CD4-positive, alpha-beta T cell (primary cell): ENCODE measurements at places on chromosomes 4 and X. TPM values are rescaled to one million over a fixed set of nuclear protein-coding genes. Genes with fewer than 3 reads are reported as not detected.

DNA sequence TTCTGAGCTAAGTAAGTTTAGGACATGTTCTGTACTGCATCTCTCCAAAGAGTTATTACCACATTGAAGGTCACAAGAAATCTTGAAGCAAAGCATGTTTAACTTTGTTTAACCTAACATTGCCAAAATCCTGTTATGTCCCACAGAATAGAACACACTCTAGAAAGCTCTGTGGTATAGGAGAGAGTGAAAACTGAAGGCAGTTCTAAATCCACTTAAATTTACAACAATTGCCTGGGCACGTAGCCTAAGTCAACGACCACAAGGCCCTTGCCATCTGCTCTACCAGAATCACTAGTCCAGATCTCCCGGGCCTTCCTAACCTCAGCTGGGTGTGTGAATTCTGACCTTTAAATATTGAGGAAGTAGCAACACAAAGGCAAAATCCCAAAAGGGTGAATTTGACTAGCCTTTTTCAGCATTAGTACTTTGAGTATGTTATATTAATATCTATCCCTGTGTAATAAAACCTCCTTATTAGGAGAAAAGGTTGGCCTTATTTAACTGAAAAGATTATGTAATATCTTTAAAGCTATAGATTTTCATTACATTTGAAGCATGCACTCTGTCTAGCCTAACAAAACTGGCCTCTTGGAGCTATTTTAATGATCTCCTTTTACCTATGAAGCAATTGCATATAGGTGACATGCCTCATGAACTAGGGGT is 4.5 kb upstream of the MAML3 start:
- no peak overlapping the region for H3K4me3 ChIP-seq
- no peaks in the 10 kb centered on the region for H3K36me3 ChIP-seq
- no peak for DNase-seq
- no peaks in the 10 kb centered on the region for H3K27me3 ChIP-seq

Gene TRPC3
- total RNA-seq, result not detected

DNA sequence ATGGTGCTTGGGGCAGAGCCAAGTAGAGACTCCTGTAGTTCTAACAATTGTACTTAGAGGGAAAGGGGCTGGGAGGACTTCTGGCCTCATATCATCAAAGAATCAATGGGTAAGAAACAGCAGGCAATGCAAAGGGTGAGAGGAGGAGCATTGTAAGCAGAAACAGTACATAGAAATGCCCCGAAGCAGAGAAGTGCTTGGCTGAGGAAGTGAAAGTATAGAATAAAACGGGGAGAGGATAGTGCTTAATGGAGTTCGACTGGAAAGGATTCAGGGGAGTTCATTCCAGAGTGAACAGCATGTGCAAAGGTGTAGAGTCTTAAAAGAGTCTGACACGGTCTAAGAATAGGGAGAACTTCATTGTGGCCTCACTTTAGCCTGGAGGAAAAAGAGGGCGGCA is 103.0 kb downstream of the SYNPO2 start:
- H3K36me3 ChIP-seq, result no peaks in the 10 kb centered on the region
- DNase-seq, result no peak
- H3K4me1 ChIP-seq, result no peaks in the 10 kb centered on the region
- H3K27me3 ChIP-seq, result no peaks in the 10 kb centered on the region
- no peak overlapping the region for H3K4me3 ChIP-seq
- no peak overlapping the region for H3K27ac ChIP-seq

Gene YIPF7
- total RNA-seq, result not detected

GRCh38 chr4:41204400-41204978 is 9.9 kb downstream of the APBB2 start:
- H3K4me1 ChIP-seq, result no peaks in the 10 kb centered on the region
- no peak for DNase-seq
- no peaks in the 10 kb centered on the region for H3K36me3 ChIP-seq
- H3K27ac ChIP-seq, result no peak overlapping the region

DNA sequence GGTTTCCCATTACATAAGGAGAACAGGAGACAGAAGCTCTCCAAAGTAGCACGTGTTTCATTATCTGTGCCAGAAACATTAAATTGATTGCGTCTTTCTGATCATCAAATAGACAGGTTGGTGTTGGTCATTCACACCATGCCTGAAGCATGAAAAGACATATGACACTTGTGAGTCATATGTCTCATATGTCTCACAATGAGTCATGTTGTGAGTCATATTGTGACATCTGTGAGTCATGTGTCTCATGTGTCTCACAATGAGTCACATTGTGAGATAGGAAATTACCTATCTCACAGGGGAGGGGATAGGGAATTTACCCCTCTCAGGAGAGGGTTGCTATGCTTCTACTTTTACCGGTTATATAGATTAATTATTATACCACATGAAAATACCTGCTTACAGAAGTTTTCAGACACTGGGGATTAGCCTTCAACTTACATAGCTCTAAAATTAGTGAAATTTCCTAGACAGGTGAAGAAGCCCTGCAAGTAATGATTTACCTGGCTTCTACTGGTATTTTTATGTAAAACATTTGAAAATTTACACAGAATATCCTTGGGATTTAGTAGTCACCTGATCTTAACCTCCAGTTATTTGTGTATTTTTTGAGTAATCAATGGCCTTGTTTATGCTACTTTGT is 80.8 kb downstream of the NPFFR2 start:
- no peaks in the 10 kb centered on the region for H3K36me3 ChIP-seq
- no peaks in the 10 kb centered on the region for H3K27me3 ChIP-seq
- H3K4me1 ChIP-seq, result no peaks in the 10 kb centered on the region
- no peak overlapping the region for H3K4me3 ChIP-seq

DNA sequence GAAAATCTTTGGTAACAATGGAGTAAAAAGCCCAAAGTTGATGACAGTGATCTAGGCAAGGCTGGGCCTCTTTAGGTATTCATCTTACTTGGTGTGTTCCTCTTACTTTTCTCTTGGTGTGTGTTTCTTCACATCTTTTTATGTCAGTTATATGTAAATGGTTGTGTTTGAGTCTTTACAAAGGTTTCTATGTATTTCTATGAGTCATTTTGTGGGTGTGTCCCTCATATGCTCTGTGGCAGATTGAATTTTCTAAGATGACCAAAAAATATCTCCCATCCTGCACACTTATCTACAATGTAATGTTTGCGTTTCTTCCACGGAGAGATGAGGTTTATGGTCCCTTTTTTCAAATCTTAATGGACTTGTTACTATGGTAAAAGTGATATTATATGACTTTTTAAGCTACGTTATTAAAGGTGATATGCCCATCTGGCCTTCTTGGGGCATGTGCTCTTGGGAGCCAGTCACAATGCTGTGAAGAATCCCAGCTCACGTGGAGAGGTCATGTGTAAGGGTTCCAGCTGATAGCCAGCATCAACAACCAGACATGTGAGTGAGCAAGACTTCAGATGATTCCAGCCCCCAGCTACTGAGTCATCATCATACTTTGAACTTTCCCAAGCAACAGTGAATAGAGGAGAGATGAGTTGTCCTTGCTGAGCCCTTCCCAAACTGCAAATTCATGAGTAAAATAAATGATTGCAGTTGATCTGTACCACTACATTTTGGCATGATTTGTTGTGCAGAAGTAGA is 126.9 kb downstream of the CBLL2 start:
- DNase-seq, result no peak
- no peak overlapping the region for H3K4me3 ChIP-seq
- no peaks in the 10 kb centered on the region for H3K27me3 ChIP-seq
- H3K36me3 ChIP-seq, result no peaks in the 10 kb centered on the region
- no peak overlapping the region for H3K27ac ChIP-seq
- H3K4me1 ChIP-seq, result no peaks in the 10 kb centered on the region

Gene ADRA2C
- total RNA-seq, result not detected

DNA sequence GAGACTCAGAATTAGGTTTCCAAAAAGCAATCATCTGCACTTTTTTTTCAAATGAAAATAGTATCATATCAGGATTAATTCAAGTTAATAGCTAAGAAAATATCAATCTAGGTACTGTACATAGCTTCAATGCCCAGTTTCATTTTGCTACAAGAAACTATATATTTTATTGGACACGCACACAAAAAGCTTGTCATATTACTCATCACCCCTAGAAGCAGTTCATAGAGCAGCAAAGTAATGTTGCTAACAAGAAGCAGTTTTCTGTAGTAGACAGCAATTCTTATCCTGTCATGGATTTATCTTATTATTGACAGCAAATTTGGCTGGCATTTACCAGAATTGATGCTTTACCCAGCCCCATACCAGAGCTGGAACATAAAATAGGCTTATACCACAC is 52.3 kb upstream of the LSM6 start:
- H3K4me1 ChIP-seq, result no peaks in the 10 kb centered on the region
- H3K4me3 ChIP-seq, result no peak overlapping the region
- no peaks in the 10 kb centered on the region for H3K27me3 ChIP-seq
- no peaks in the 10 kb centered on the region for H3K36me3 ChIP-seq

Gene CT47A1
- total RNA-seq, result not detected

DNA sequence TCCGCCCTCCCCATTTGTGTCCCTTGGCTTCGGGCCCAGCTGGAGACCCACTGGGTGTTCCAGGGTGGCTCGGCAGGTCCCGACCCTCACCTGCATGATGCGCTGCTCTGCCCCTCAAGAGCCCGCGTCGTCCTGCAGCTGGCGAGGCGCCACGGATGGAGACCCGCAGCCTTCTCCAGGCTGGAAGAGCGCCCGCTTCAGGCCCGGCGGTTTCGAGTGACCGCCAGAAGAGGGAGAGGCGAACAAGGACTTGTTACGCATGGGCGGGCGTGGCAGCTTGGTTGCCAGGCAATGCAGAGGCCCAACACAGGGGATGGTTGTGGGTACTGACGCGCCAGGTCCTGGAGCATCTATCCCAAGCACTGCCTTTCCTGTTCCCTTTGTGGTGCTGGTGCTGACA is at the start of gene PDCL2:
Gene PDCL2, minus strand, starts transcription at position 232 of the 400 bp plus-strand sequence. Its CDS starts 136 bp downstream, at position 96.
- no peaks in the 10 kb centered on the region for H3K36me3 ChIP-seq
- H3K27ac ChIP-seq, result no peak within 1 kb of the TSS
- H3K4me3 ChIP-seq, result no peak within 1 kb of the TSS
- DNase-seq, result no peak
- no peaks in the 10 kb centered on the region for H3K4me1 ChIP-seq

- DNase-seq, result no peak
- H3K27ac ChIP-seq, result no peak overlapping the region
Observed at GRCh38 chr4:68651932-68652331, 18.5 kb downstream of the UGT2B15 start.

DNA sequence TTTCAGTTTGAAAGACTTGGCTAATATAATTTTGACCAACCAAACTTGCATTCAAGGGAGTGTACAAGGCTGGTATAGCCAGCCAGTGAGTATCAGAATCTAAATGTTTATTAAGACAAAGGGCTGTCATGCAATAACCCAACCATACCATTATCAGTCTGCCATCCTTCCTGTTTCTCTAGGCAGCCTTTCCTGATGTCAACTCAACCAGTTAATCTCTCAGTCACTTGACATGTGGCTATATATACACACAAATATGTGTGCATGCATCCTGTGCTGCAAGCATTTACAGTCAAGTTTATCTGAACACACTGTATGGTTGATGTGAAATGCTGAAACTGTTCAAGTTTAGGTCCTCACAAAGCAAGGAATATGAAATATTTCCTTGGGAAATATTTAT is 17.2 kb downstream of the BTK start:
- DNase-seq, result no peak
- H3K4me1 ChIP-seq, result no peaks in the 10 kb centered on the region
- H3K27ac ChIP-seq, result no peak overlapping the region
- no peak overlapping the region for H3K4me3 ChIP-seq

DNA sequence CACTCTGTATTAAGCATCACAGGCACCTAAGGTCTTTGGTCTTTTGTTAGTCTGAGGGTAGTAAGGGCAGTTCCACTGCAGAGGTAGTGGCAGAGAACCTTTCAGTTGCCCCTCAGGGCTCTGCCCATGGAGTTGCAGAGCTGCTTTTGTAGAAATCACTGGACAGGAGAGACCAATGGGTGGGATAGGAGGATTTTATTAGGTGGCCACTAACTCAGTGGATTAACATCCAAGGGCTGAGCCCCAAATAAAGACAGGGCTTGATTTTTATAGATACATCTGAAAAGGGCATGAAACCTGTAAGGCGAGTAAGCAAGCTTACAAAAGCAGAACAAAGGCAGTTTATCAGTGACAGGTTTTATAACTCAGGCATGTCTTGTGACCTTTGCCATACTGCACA is 1035.4 kb downstream of the SH3BGRL start:
- H3K4me3 ChIP-seq, result no peak overlapping the region
- no peaks in the 10 kb centered on the region for H3K27me3 ChIP-seq
- no peak overlapping the region for H3K27ac ChIP-seq
- no peak for DNase-seq

Gene PNCK
- 0.70 TPM for total RNA-seq

DNA sequence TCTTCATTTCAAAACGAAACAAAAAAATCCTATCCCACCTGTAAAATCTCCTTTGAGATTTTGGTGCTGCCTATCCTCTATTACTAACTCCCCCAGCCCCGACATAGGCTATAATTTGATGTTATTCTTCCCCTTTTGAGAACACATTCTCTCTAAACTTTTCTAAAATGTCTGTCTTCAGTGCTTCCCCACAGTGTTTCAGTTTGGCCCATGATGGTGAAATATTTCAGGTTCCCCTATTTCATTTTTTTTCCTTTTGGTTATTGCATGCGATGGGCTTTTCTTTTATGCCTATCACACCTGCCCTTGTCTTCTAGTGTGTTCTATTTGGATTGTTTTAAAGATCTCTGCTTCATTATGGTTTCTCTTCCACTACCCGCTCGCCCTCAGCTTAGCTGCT is 14.7 kb downstream of the BCORL1 start:
- H3K4me3 ChIP-seq, result no peak overlapping the region
- H3K27ac ChIP-seq, result no peak overlapping the region
- H3K36me3 ChIP-seq, result peaks cover 2% of the 10 kb centered on the region
- H3K4me1 ChIP-seq, result peaks cover 3% of the 10 kb centered on the region
- no peak for DNase-seq

Gene PDE5A
- total RNA-seq, result 0.11 TPM

- peak; percentile 6 for DNase-seq
- H3K4me1 ChIP-seq, result peaks cover 7% of the 10 kb centered on the region
- H3K27me3 ChIP-seq, result no peaks in the 10 kb centered on the region
- no peak overlapping the region for H3K27ac ChIP-seq
- H3K36me3 ChIP-seq, result no peaks in the 10 kb centered on the region
Observed at GRCh38 chr4:10013722-10014121, 7.6 kb downstream of the SLC2A9 start.

- no peak for DNase-seq
- H3K4me3 ChIP-seq, result no peak overlapping the region
- no peaks in the 10 kb centered on the region for H3K36me3 ChIP-seq
- H3K27ac ChIP-seq, result no peak overlapping the region
Observed at GRCh38 chr4:57119054-57119651, 9.0 kb upstream of the IGFBP7 start.

Gene FRAS1
- total RNA-seq, result not detected

DNA sequence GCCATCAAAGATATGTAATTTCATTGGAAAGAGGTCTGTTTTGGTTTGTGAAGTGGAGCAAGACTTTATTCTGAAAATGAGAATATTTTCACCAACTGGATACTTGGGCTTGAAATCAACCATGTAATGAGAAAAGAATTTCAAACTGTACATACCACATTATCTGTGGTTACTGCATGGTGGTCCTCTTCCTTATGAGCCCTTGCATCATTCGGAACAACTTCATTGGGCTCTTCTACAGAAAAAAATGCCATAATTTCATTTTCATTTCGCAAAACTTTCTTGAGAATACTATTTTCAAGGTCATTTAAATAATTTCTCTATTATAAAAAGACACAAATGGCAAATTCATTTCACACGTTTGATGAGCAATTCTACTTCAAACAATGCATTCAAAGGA is 148.6 kb upstream of the RPS6KA6 start:
- no peak overlapping the region for H3K4me3 ChIP-seq
- no peaks in the 10 kb centered on the region for H3K27me3 ChIP-seq
- H3K4me1 ChIP-seq, result no peaks in the 10 kb centered on the region
- DNase-seq, result no peak
- H3K27ac ChIP-seq, result no peak overlapping the region
- H3K36me3 ChIP-seq, result no peaks in the 10 kb centered on the region

Gene STOX2
- total RNA-seq, result not detected

- peaks cover 22% of the 10 kb centered on the region for H3K4me1 ChIP-seq
- DNase-seq, result no peak
- H3K4me3 ChIP-seq, result peak within 1 kb of the TSS; percentile 47
Observed at GRCh38 chr4:11428231-11428898, at the start of gene HS3ST1. TSS of gene HS3ST1 (minus strand) at chr4:11428894. CDS start at chr4:11400005, 28,889 bp downstream.
